ENCODE measurements at places on chromosomes 6 and 20.

- DNase-seq = no peak
Measured at GRCh38 chr6:6152060-6152459, 145.3 kb upstream of the NRN1 start.

DNA sequence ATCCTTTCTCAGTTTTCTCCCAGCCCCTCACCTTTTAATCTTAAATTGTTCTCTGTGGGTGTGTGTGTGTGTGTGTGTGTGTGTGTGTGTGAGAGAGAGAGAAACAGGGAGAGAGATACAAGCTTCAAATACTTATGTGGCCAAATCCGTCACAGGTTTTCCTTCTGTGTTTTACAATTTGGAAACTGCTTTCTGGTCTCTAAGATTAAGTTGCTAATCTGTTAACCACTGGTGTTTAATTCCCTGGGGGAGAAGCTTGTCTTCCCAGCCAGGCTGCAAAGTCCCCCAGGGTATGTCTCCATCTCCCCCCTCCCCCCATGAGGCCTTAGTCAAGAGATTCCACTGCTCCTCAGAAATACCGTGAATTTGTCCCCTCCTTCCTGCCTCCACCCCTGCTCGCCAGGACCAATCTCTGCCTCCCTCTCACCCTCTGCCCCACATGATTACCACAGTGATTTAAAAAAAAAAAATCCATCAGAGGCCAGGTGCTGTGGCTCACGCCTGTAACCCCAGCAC lies 49.0 kb downstream of the RIPOR3 start:
- DNase-seq = no peak

GRCh38 chr6:149212892-149213801 lies 104.4 kb upstream of the TAB2 start:
- DNase-seq = no peak

GRCh38 chr20:52805843-52806242 lies 166.3 kb upstream of the TSHZ2 start:
- peak; percentile 47 for DNase-seq

GRCh38 chr6:35038076-35038475 lies 103.1 kb downstream of the TCP11 start:
- DNase-seq = no peak

DNA sequence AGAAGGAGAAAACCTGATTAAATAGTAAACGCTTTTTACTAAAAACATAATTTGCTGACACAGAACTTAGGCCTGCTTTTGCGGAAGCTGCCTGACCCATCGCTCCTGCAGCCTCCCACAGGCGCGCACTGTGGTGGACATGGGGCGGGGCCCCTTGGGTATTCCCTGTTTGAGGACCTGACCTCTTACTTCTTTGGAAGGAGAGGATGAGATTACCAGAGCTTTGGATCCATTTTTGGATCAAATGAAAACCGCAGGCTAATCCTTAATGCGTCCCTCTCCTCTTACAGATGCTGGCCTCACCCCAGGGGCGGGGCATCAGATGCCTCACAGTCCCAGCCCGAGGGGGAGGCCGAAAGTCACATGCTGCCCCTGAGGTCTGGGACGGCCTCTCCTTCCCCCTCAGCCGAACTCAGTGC lies 151.0 kb downstream of the SCML4 start:
- no peak for DNase-seq

DNA sequence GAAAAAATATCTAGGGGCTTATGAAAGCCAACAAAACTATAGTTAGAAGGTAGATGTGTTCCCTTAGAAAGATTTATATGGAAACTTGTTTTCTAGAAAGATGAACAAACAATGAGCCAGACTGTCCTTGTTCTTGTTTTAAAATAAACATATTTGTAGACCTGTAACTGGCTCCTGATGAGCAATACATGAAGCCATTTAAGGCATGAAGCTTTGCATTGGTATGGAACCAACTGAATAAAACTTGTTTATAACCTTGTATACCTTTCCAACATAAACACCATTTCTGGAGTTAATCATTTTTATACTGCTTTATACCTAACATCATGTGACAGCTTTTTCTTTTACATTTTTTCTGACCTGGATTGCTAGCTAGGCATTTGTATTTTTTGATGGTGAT lies 247.8 kb downstream of the PRL start:
- DNase-seq = no peak

DNA sequence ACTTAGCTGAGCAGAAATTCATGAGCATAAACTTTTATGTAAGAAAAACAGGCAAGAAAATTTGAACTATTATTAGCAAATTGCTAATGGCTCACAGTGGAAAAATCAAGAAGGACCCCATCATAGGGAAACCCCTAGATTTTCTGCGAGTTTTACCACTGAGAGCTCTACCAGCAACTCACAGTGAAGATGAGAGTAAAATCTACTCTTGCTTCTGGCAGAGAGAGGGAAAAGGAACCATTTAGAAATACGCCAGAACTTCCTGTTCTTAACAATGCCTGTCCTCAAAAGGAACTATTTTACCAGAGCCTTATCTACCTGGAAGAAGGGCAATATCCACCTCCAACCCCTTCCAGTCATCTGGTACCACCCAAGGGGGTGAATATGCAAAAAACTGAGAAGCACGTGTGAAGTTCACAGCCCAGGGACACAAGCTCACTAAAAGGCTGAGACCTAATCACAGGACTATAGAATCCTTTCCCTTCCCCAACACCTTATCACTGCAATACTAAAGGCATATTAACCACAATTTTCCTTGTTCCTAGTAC lies 34.4 kb upstream of the ASF1A start:
- DNase-seq = no peak

- no peak for DNase-seq
Measured at GRCh38 chr20:44976698-44977097, 10.4 kb downstream of the STK4 start.

GRCh38 chr6:134453792-134454510 lies 136.0 kb upstream of the SGK1 start:
- no peak for DNase-seq

- DNase-seq = no peak
Measured at GRCh38 chr6:56382416-56382940, 135.1 kb upstream of the COL21A1 start.

DNA sequence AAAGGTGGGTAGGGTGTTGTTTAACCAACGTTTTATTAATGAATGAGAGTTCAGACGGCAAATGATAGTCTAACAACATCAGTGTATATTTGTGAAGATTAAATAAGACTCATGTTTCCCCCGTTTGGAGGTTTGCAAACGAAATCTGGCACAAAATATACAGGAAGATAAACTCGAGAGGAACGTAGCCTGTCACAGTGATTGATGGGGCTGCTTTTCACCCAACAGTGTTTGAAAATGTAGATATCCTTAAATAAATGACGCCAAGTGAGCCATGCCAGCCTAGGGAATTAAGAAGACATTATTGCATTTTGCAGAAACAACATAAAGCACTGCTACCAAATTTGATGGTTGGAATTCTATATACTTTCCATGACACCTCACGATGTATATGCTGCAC lies 696.5 kb upstream of the FLRT3 start:
- no peak for DNase-seq

- no peak for DNase-seq
Measured at GRCh38 chr6:57075092-57075491, 14.9 kb upstream of the ZNF451 start.

GRCh38 chr6:149995971-149996370 lies 29.4 kb downstream of the RAET1L start:
- peak; percentile 34 for DNase-seq

- no peak for DNase-seq
Measured at GRCh38 chr6:23890543-23891227, 235.3 kb upstream of the NRSN1 start.

DNA sequence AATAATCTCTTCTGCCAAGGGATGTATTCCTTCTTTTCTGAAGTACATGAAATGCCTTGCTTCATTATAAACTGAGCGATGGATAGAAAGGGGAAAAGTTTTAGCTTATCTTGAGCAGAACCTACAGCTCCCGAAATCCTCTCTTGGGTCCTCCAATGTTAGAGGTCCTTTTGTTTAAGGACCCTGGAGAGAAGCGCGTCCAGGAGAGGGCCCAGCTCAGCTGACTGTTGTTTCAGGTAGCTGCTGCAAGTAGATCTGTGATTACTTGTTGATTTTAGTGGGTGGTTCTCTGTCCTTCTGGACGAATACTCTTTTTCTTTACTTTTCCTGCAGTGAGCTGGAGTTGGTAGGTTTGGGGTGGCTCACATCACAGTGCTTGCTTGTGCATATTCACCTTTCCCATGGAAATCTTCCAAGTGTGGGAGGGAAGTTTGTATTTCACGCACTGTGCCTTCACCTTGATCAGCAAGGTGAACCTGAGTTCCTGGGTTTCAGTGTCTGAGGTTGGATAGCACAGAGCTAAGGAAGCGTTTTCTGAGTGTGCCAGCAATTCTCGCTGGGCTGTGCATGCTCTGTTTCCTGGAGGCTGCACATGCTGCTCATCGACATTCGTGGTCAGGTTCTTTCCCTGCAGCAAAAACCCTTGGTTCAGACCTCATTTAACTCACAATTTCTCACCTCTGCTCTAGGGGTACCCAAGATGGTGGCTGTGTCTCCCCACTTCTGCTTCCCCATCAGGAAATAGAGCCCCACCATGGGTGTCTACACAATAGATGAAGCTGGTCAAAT lies 176.3 kb downstream of the JARID2 start:
- DNase-seq = no peak

DNA sequence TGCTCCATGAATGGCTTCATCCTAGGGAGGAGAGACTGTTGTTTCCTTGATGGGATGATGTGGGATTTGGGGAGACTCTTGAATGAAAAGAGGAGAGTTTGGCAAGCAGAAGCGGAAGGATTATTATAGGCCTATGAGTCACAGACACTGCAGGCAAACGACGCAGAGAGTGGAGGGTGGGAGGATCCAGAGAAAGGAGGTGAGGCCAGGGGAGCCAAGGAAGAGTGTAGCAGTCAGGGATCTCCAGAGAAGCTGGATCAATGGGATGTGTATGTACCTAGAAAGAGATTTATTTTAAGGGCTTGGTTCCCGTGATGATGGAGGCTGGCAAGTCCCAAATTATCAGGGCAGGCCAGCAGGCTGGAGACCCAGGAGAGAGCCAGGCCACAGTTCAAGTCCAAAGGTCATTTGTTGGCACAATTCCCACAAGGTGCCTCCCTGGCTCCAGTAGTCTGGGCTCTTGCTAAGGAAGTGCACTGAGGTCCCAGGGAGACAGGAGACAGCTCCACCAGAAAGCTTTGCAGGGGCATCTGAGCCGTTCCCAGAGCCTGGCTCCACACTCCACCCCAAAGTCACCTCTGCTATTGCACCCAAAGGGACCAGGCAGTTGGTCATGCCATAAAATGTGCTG lies 76.0 kb downstream of the ADTRP start:
- DNase-seq = peak; percentile 79

GRCh38 chr6:113630738-113631535 lies 226.2 kb upstream of the MARCKS start:
- DNase-seq = no peak

- no peak for DNase-seq
Measured at GRCh38 chr6:36717231-36717825, 19.7 kb downstream of the RAB44 start.

GRCh38 chr20:16459019-16459700 lies 114.1 kb downstream of the KIF16B start:
- peak; percentile 50 for DNase-seq

GRCh38 chr6:124795643-124796463 lies 166.4 kb upstream of the RNF217 start:
- DNase-seq = no peak

- DNase-seq = no peak
Measured at GRCh38 chr6:127459231-127459641, at the start of gene KIAA0408. KIAA0408 (minus strand) TSS chr6:127459389; CDS start chr6:127453981, 5,408 bp downstream.

DNA sequence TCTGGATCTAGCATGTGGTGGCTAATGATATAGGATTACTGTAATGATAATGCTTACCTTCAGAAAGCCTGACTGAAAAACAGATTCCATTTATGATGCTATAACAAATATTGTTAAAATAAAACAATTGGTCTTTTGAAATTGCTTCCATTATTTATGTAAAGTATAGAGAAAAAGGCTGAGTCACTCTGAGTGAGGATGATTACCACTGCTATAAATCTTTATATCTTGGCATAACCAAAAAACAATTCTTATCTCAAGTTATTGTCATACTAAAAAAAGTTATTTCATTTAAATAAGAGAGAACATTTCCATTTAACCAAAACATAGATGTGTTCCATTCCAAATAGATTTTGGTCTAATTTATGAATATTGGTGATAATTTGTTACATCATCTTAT lies 53.0 kb upstream of the DST start:
- DNase-seq = no peak

DNA sequence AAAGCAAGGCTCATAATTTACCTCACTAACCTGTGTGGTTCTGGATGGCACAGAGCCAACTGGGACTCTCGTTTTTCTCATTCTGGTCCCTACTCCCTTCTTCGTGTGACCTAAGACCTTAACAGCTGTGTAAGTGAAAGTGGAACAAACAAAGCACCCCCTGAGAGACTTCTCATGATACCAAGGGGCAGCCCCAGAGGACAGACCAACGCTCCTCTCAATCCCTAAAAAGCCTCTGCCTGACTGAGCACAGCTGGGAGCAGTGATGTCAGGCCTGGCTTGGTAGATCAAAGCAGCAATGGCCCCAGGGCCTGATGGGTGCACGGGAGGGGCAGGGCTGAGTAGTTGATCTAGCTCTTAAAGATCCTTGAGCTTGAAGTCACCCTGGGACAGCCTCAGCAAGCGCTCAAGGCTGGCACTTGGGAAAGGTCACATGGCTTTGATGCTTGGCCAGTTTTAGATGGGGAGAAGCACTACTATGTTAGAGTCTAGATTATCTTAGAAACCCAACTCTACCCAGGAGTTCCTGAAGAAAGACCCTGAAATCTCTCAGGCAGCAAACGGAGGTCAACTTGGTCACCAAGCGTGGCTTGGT lies 16.2 kb upstream of the TGM2 start:
- DNase-seq = no peak

- no peak for DNase-seq
Measured at GRCh38 chr6:36350082-36350481, 13.4 kb upstream of the BNIP5 start.

GRCh38 chr6:141152951-141153350 lies 979.8 kb upstream of the GJE1 start:
- no peak for DNase-seq

GRCh38 chr20:58992911-58993310 lies 11.9 kb downstream of the NELFCD start:
- DNase-seq = no peak

DNA sequence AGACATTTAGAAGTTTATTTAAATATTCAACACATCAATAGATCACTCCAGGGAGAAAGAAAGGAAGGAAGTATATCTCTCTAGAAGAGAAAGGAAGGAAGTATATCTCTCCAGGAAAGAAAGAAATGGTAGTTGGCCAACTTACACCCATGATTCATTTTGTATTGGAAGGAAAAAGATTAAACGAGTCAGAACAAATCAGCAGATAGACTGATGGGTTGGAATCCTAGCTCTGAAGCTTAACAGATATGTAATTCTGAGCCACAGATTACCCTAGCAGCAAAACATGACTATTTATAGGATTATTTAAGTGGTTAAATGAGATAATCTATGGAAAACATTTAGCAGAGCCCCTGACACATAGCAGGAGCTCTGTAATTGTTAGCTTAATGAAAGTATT lies 27.1 kb downstream of the COL12A1 start:
- no peak for DNase-seq

DNA sequence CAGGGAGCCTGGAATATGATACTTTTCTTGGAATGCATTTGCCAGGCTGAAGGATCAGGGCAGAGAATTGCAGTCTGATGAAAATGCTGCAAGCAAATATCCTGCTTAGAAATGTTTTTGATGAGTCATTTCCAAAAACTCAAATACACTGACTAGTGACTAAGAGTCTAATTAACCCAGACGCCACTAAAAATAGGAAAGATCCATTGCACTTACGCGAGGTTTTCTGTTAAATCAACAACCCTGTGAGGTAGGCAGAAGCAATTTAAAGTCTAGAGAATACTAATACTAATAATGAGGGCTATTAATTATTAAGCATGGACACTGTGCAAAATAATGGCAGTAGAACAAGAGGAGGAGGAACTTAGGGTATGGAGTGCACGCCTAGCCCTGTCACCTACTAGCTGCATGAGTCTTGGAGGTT lies 130.1 kb upstream of the DOK5 start:
- no peak for DNase-seq

Measured in esophagus muscularis mucosa (tissue), 4 donors.